GM18507 (cell line): ENCODE measurements at places on chromosomes 4 and X.

DNA sequence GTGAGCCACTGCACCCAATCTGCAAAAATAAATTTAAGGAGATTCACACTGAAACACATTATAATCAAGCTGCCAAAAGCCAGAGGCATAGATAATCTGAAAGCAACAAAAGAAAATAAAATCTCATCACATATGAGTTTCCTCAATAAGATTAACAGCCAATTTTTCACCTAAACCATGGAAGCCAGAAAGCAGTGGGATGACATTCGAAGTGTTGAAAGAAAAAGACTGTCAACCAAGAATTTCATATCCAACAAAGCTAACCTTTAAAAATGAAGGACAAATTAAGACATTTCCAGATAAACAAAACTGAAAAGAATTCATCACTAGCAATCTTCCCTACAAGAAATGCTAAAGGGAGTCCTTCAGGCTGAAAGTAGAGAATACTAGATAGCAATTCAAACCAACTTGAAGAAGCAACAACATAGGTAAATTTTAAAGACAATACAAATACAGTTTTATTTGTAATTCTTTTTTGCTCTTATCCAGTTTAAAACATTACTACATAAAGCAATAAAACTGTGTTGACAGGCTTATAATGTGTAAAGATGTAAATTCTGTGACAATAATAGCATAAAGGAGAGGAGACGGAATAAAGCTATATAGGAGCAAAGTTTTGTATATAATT lies 23.1 kb upstream of the KLHL8 start:
- DNase-seq = no peak

DNA sequence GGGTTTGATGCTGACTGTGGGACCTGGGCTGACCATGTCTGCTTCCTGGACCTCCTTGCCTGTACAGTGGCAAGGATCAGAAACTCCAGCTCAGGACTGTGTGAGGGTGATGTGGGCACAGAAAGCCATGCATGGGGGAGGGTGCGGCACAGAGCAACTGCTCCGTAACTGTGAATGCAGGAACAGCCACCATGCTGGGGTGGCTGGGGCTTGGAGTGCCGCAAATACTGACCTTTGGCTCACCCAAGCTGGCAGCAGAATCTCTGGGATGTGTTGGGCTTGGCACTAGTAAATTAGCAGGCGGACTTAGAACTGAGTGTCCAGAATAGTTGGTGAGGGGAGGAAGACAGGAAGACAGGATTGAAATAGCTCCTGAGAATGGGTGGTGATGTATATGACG lies 52.0 kb downstream of the DRD5 start:
- no peak for DNase-seq

GRCh38 chrX:154485150-154486051 lies 1.0 kb downstream of the UBL4A start:
- DNase-seq = no peak

GRCh38 chrX:140503714-140504351 lies 1.0 kb downstream of the SOX3 start:
- DNase-seq = no peak

- no peak for DNase-seq
These were observed 2.2 kb upstream of the XAGE3 start for GRCh38 chrX:52870046-52870445.

GRCh38 chr4:24244663-24245490 lies 339.5 kb downstream of the DHX15 start:
- no peak for DNase-seq

- DNase-seq = no peak
These were observed 21.2 kb downstream of the SLC25A5 start for GRCh38 chrX:119489212-119490074.

- DNase-seq = no peak
These were observed 70.2 kb downstream of the GC start for GRCh38 chr4:71713611-71714203.

DNA sequence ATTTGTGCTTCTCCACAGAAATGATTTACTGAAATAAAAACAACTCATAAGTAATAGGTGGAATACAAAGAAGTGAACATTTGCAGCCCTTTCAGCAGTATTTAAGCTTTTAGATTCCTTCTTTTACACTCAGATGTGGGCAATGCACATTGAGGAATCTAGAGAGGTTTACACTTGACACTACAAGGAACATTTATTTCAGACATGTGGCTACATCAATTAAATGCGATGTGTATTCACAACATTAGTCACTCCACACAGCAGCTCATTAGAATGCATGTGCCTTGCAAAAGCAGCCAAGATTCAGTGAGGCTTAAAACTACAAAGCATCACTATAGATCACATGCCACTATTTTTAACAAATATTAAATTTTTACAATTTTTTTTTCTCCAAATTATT lies 480.7 kb downstream of the INPP4B start:
- no peak for DNase-seq

- DNase-seq = no peak
These were observed 132.4 kb downstream of the ENOX2 start for GRCh38 chrX:130770615-130771014.

GRCh38 chrX:20802036-20802435 lies 535.3 kb upstream of the RPS6KA3 start:
- DNase-seq = no peak

DNA sequence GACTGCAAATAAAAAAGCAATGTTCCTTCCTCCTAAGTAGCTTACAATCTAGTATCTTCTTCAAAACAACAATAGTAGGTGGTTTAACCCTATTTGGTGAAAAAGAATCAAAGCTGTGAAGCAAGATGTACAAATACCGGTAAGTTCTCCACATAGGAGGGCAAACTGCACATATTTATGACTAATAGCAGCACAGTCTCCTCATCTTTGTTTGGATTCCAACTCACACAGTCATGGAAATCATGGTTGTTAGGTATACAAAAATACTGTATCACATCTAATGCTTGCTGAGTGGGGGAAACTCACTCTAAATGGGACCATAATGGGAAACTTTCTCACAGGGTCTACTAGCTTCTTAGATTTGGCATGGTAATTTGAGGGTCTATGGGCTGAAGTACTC lies 597.2 kb downstream of the INPP4B start:
- DNase-seq = no peak
